ENCODE measurements at places on chromosomes 3 and 15.

- no peak for DNase-seq
These were observed 9.6 kb upstream of the LIPH start for GRCh38 chr3:185561958-185562357.

- DNase-seq, result no peak
These were observed 292.3 kb upstream of the STT3B start for GRCh38 chr3:31240466-31240865.

DNA sequence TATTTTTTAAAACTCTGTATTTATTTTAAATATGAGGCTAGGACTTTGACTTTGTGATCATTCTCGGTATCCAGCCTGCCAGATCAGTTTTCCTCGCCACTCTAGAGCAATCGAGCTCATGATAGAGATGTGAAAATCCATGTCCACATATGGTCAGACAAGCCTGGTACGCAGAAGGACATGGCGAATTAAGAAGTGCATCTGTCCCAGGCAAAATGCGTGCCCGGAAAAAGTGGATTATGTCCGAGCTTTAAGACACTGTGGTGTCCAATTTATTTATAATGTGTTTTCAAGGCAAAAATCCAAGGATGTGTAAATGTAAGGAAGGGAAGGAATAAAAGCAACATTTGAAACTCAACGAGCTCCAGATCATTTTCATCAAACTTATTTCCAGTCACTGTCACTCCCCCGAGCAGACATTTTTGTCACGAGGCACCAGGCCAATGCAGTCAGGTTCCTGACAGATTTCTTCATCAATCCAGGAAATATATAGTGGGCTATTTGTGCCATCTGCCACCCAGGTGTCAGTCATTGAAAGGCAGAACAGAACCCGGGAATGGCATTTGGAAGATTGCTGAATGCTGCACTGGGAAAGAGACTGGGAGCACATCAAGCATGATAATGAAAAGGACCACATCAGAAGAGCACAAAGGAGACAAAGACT, 825.7 kb downstream of the SQOR start:
- DNase-seq, result no peak

GRCh38 chr15:69012761-69013364, 1.6 kb upstream of the NOX5 start:
- no peak for DNase-seq

DNA sequence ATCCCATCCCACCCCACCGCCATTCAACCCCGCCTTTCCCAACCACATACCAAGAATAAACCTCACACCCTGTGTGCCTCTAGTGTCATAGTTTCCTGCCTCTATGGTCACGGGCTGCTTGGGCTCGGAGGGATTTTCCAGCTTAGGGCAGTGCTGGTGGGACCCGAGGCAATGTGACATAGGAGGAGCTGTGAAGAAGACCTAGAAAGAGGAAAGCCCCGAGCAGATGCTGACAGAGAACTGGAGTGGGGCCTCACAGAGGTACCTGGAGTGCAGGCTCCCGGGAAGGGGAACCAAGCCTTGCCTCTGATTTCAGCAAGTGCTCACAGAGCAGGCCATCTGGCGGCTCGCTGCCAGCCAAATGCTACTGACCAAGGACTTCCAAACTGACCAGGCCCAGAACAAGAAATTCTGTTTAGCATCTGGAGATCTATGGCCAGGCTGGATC, 27.5 kb downstream of the BHLHE40 start:
- no peak for DNase-seq

DNA sequence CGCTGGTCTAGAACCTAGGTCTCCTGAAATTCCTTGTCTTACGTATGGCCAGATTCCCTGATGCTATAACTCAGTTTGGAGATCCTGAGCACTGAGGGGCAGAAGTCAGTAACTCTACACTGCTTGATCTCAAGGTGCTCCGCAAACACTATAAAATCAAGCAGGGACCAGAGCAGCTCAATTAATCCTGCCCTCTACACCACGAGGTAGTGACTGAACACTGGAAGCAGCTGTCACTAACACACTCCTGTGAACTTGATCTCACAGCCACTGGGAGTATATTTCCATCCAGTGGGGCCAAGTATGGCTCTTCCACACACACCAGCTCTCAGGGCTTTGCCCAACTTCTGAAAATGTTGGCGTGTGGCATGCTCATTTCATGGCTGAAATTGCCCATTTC, 51.0 kb downstream of the EDEM1 start:
- DNase-seq, result no peak

GRCh38 chr15:39511916-39512260, 69.0 kb upstream of the THBS1 start:
- DNase-seq, result no peak

DNA sequence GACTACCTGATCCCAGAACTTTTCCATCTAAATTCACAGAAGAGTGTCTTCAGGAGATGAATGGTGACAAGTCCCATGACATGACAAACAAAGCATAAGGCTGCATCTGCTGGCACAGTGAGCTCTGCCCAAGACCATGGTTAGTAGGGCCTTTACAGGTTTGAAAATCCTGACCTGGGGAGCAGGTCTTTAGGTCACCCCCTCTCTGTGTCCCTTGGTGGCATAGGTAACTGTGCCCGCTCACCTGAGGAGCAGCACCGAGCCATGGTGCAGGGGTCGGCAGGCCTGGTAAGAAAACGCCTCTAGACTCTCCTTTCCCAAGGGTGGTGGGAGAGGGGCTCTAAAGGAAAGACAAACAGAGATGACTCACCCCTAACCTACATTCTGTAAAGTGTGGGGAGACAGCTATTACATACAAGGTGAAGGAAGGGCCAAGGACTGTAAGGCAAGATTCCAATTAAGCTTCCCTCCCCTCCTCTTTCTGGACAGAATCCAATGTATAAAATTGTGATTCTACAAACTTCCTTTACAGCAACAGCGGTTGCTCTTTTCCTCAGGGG, 74.0 kb downstream of the SATB1 start:
- no peak for DNase-seq

GRCh38 chr3:128400671-128401070, 66.0 kb downstream of the DNAJB8 start:
- DNase-seq, result no peak

DNA sequence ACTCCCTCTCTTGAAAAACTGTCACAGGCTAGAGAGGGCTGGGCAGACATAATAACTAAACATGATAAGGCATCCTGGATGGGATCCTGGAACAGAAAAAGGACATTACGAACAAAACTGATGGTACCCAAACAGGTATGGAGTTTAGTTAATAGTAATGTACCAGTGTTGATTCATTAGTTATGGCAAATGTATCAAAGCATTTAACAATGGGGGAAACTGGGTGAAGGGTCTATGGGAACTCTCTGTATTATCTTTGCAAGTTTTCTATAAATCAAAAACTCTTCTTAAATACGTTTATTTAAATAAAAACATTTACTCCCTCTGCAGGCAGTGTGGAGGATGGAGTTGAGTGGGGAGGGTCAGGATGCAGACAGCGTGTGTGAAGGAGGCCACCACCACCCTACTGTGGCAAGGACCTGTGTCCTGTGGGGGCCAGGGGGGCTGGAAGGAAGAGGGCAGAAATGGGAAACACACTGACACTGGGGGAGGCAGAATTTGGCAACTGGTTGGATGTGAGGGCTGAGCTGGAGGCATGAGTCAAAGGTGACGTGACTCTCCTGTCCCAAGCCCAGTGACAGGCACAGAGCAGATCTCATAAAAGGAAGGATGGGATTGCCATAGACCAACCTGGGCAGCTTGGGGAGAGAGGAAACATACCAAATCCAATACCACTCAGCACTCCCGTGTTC, 59.6 kb upstream of the ITGA11 start:
- DNase-seq, result no peak

GRCh38 chr3:156763931-156764720, 62.0 kb upstream of the LEKR1 start:
- no peak for DNase-seq

- DNase-seq, result no peak
These were observed 255.3 kb upstream of the IL12A start for GRCh38 chr3:159733194-159733860.

DNA sequence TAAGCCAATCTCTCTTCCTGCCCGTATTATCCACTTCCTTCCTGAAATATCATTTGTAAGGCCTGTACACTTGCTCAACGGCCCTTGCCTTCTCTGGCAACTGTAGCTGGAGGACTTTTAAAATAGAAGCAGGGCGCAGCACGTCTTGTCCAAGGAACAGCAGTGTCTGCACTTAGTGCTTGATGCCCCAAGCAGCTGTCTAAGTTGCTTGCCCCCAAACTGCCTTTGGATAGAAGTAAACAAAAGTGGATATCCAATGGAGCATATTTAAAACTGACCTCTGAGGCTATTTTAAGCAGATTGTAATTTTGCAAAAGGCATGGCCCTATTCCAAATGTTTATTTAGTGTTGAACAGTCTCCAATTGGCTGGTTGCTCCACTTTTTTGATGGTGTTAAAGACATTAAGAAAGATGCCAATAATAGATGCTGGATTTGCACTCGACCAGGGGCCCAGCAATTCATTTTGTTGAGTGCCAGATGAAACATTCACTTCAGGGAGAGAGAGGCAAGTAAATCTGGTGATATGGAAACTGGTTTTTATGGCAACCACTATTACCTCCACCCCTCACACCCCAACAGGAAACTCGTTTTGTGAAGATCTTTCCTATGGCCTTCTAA, 526.8 kb upstream of the TBL1XR1 start:
- DNase-seq, result no peak

DNA sequence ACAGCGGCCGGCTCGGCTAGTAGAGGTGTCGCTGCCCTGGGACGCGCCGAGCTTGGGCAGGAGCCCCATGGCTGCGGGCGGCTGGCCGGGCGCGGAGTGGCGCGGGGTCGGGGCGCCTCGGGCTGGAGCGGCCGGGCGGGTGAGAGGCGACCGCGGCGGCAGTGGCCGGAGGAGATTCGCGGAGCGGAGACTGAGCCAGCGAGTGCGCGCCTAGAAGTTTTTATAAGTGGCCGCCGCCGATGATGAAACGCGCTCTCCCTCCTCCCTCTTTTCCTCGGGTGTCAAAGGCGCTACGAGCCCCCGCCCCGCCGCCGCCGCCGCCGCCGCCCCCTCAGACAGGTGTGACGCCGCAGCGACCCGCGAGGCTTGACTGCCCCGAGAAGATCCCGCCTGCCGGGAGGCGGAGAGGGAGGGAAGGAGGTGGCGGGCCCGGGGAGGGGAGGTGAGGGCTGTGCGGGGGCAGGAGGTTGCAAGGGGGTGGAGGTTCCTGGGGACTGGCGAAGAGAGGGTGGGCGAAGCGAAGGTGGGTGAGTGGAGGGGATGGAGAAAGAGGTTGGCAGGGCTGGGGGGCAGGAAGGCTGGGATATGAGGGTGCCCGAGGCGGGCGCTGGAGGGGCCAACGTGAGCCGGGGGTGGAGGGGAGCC, at the start of gene SLCO2A1:
SLCO2A1 (minus strand) TSS at position 192 of the 645 bp plus-strand sequence; CDS start at position 69, 123 bp downstream.
- DNase-seq, result no peak

DNA sequence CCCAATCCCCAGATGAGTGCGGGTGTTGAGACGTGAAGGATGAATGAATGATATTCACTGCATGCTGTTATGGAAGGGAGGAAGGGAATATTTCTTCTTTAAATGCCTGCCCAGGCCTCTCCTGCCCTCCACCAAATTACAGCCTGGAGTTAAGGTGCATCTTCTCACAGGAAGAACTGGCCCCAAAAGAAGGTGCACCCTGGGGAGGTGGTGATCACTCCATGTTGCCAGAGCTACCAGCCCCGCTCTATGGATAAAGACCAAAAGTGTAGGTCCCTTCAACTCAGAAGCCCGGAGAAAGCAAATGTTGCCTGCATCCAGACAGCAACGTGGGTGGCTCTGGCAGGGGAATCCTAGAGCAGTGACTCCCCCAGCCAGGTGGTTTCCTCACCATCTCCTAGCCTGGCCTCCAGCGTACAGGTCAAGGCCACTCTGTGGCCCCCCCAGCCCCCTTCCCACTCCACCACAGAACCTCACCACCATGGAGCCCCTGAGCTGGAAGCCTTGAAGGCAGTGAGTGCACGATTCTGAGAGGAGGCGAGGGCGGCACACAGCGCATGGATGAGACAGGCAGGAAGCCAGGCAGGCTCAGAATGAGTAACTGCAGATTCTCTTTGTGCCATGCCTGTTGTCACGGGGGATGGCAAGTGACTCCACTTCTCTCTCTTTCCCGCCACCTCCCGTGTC, 3.5 kb upstream of the VIPR1 start:
- DNase-seq, result no peak

GRCh38 chr3:34859746-34860145, 779.6 kb upstream of the ARPP21 start:
- no peak for DNase-seq

GRCh38 chr3:52183786-52184445, 14.0 kb upstream of the ALAS1 start:
- no peak for DNase-seq

Data from iPS DF 6.9 (cell line).